ENCODE measurements at places on chromosomes 3 and 15.
A peak's percentile ranks its signal among the peaks of the same experiment; 100 is the strongest.

DNA sequence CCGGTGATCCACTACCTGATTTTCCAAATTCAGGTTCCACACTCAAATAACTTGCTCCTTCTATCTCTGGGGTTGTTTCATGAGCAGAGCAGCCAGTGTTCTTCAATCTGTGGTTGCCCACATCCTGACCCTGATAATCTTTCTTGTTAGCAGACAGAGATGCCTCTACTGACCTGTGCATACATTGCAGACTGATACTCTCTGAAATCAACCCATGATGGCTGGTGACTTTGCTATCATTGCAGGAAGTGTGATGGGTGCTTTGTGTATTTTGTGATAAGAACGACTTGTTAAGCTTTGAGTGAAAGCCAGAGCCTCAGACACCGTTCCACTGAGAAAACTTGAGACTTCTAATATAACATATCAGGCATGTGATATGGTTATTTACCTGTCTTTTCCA, 39.9 kb downstream of the GATM start:
- no peak overlapping the region for H3K27ac ChIP-seq
- no peak overlapping the region for H3K4me3 ChIP-seq
- no peaks in the 10 kb centered on the region for H3K36me3 ChIP-seq
- no peaks in the 10 kb centered on the region for H3K27me3 ChIP-seq

GRCh38 chr15:32636410-32636809, 5.1 kb upstream of the SCG5 start:
- DNase-seq = no peak
- no peaks in the 10 kb centered on the region for H3K27me3 ChIP-seq
- no peaks in the 10 kb centered on the region for H3K36me3 ChIP-seq
- H3K27ac ChIP-seq = no peak overlapping the region

GRCh38 chr3:136136454-136136853, 59.7 kb downstream of the MSL2 start:
- no peaks in the 10 kb centered on the region for H3K27me3 ChIP-seq
- no peaks in the 10 kb centered on the region for H3K36me3 ChIP-seq
- H3K4me3 ChIP-seq = no peak overlapping the region
- H3K4me1 ChIP-seq = no peaks in the 10 kb centered on the region
- H3K27ac ChIP-seq = no peak overlapping the region

DNA sequence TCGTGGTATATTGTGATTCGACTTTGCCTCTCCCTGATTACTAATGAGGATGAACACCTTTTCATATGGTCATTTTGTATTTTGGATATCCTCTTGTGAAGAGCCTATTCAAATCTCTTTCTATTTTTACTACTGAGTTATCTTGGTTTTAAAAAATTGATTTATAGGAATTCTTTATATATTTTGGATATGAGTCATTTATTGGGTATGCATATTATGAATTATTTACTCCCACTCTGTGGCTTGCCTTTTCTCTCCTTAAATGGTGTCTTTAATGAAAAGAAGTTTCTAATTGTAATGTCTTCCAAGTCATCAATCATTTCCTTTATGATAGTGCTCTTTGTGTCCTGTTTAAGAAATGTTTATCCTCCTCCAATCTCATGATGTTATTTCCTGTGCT, 191.5 kb upstream of the DPH6 start:
- no peak overlapping the region for H3K4me3 ChIP-seq
- H3K36me3 ChIP-seq = no peaks in the 10 kb centered on the region
- no peaks in the 10 kb centered on the region for H3K4me1 ChIP-seq
- no peak overlapping the region for H3K27ac ChIP-seq

DNA sequence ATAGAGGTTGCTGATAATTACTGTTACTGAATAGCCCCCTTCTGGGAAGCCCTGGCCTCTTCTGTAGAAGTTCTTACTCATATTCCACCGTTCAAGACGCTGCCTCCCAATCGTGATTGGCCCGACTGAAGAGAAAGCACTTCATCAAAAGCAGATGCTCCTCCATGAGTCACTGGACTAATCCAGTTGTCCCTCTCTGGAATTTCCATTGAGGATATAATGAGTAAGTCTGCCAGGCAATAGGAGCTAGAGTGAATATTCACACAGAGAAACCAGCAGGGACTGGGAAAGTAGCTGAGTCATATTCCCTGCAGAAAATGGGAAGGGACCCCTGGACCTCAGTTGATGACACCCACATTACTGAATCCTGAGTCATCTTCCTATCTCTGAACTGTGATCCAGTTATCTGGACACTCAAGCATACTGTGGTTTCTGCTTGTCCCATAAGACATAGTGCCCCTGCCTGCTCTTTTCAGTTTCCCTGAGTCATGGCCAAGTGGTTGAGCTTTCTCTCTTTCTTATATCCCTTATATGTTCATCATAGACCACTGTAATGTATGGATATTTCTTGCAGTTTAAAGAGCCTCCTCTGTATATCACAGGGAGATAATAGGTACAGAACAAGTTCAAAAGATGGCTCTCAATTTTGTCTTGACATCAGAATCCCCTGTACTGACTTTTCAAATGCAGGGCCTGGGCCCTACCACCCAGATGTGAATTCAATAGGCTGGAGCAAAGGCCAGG, 151.2 kb upstream of the CDIN1 start:
- no peaks in the 10 kb centered on the region for H3K27me3 ChIP-seq
- peak; percentile 5 for DNase-seq

- no peak overlapping the region for H3K4me3 ChIP-seq
- H3K36me3 ChIP-seq = no peaks in the 10 kb centered on the region
- H3K27ac ChIP-seq = no peak overlapping the region
- H3K4me1 ChIP-seq = no peaks in the 10 kb centered on the region
Observed at GRCh38 chr3:58706395-58707167, 40.0 kb upstream of the FAM3D start.

- no peaks in the 10 kb centered on the region for H3K36me3 ChIP-seq
- DNase-seq = no peak
- H3K4me1 ChIP-seq = no peaks in the 10 kb centered on the region
- H3K27me3 ChIP-seq = no peaks in the 10 kb centered on the region
- no peak overlapping the region for H3K4me3 ChIP-seq
Observed at GRCh38 chr3:33231756-33232465, 13.3 kb upstream of the SUSD5 start.

DNA sequence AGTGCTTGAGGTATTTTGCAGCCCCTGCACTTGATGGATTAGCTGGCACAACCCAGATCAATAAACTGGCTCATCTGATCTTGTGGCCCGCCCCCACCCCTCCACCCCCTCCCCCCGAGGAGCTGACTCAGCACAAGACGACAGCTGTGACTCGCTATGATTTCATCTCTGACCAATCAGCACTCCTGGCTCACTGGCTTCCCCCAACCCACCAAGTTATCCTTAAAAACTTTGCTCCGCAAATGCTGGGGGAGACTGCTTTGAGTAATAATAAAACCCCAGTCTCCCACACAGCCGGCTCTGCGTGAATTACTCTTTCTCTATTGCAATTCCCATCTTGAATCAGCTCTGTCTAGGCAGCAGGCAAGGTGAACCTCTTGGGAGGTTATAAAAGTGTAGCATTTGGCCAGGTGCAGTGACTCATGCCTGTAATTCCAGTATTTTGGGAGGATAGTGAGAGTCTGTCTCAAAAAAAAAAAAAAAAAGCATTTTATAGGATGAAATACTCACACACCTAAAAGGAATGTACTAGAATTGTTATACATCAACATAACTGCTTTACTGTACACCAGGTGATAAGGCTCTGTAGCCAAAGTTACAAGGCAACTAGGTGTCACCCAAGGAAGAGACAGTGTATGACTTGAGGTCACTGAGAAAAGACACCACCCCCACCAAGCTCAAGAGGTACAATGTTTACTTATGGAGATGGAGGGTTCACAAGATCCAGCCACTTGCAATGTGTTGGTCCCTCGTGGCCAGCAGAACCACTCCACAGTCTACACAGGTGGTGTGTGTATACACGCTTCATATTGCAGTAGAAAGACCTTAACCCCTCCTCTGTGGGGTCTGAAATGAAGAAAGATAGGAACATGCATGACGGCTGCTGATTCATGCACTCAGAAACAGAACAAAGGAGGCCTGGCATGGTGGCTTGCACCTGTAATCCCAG, 8.6 kb downstream of the ZNF445 start:
- no peaks in the 10 kb centered on the region for H3K27me3 ChIP-seq
- H3K4me1 ChIP-seq = no peaks in the 10 kb centered on the region
- DNase-seq = no peak
- no peak overlapping the region for H3K4me3 ChIP-seq

GRCh38 chr15:66993874-66994696, 71.3 kb upstream of the SMAD3 start:
- no peak overlapping the region for H3K27ac ChIP-seq
- no peak for DNase-seq
- H3K4me3 ChIP-seq = no peak overlapping the region
- H3K27me3 ChIP-seq = no peaks in the 10 kb centered on the region
- H3K36me3 ChIP-seq = no peaks in the 10 kb centered on the region

DNA sequence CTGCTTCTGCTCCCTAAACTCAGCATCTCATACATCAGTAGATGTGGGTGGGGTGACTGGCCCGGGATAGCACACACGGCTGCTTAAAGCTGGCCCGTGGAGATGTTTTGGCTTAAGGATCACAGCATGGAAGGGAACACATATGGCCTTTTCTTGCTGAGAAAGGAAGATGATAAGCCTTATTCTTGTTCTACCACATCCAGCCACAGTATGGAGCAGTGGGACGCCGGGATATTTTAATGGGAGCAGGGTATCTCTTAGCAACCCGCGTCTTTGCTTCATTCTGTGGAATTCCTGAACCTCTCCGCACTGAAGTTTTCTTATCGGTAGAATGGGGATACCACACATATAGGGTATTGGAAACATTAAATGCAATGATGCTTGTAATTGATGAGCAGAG, 94.1 kb upstream of the PROK2 start:
- H3K4me3 ChIP-seq = no peak overlapping the region
- H3K27me3 ChIP-seq = no peaks in the 10 kb centered on the region
- H3K27ac ChIP-seq = no peak overlapping the region

GRCh38 chr3:43364926-43365325, 78.6 kb downstream of the SNRK start:
- no peak overlapping the region for H3K4me3 ChIP-seq
- H3K36me3 ChIP-seq = no peaks in the 10 kb centered on the region
- no peaks in the 10 kb centered on the region for H3K4me1 ChIP-seq
- DNase-seq = no peak
- no peaks in the 10 kb centered on the region for H3K27me3 ChIP-seq

DNA sequence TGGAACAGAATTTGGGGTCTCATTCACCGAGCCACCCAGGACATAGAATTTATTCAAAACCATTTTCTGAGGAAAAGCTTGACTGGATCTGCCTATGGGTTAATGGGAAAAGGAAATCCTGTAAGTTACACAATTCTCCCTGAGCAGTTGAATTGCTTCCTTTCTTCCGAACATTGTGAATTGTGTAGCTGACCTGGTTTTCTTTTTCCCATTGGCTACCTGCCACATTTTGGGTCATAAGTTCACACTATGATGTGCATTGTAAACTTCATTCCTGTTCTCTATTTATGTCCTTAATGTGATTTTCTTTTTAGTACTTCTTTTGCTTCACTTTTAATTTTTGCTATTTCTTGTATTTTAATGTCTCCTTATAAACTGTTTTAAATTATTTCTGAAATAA, 386.0 kb upstream of the LRRC3B start:
- H3K4me3 ChIP-seq = no peak overlapping the region
- H3K27ac ChIP-seq = no peak overlapping the region
- H3K36me3 ChIP-seq = no peaks in the 10 kb centered on the region
- H3K27me3 ChIP-seq = no peaks in the 10 kb centered on the region
- H3K4me1 ChIP-seq = no peaks in the 10 kb centered on the region

DNA sequence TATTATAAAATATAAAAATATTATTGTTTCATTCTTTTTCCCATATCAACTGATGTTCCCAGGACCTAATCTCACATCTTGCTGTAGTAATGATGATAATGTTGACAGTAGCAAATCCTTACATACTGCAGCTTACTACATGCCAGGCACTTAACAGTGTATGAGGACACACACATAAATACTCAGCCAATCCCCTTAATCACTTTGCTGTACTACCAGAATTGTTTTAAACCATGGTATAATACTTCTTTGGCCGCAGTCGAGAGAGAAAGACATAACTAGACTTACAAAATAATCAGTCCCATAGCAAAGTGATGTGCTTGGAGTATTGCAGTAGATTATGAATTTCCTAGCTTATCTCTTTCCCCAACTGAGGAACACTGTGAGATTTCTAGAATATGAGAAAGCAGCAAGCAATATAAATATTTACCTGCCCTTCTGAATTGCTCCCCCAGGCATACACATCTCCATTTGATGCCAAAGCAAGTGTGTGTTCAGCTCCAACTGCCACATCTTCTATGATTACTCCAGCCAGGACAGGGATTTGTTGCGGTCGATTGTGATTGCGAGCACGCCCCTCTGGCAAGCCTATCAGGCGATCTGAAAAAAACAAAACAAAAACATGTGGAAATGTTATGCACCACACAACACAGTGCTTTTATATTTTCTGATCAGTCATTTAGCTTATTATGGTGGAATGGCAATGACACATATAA, 33.0 kb downstream of the FBXL22 start:
- DNase-seq = no peak
- peaks cover 5% of the 10 kb centered on the region for H3K4me1 ChIP-seq
- H3K27ac ChIP-seq = peak overlapping the region; percentile 75
- peaks cover 10% of the 10 kb centered on the region for H3K36me3 ChIP-seq

DNA sequence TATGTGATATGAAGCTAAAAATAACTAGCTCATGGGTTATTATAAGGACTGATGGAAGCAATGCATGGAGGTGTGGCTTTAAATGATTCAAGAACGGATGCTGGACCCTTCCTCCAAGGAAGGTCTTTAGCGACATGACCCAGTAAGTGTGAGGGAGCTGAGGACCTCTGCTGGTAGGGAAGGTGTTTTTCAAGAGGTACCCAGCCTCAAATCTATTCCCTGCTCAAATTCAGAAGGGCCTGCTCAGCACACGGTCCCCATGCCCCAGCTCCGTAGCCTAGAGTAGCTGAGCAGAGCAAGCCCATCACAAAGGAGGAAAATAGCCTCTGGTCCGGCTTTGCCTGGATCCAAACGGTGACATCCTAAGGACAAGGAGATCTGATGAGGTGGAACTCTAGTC, 266.2 kb upstream of the IGF1R start:
- H3K27me3 ChIP-seq = no peaks in the 10 kb centered on the region
- no peak overlapping the region for H3K27ac ChIP-seq
- H3K4me3 ChIP-seq = no peak overlapping the region
- H3K4me1 ChIP-seq = no peaks in the 10 kb centered on the region
- H3K36me3 ChIP-seq = no peaks in the 10 kb centered on the region

- no peak for DNase-seq
- H3K4me3 ChIP-seq = no peak overlapping the region
- no peaks in the 10 kb centered on the region for H3K4me1 ChIP-seq
- H3K27me3 ChIP-seq = no peaks in the 10 kb centered on the region
Observed at GRCh38 chr3:117699058-117699457, 989.5 kb downstream of the TUSC7 start.

GRCh38 chr3:13574798-13575451, 26.0 kb downstream of the FBLN2 start:
- H3K27me3 ChIP-seq = no peaks in the 10 kb centered on the region
- H3K36me3 ChIP-seq = no peaks in the 10 kb centered on the region
- H3K27ac ChIP-seq = no peak overlapping the region
- no peak overlapping the region for H3K4me3 ChIP-seq
- no peak for DNase-seq

- peaks cover 30% of the 10 kb centered on the region for H3K4me1 ChIP-seq
- no peaks in the 10 kb centered on the region for H3K27me3 ChIP-seq
- DNase-seq = no peak
- H3K27ac ChIP-seq = no peak overlapping the region
- no peak overlapping the region for H3K4me3 ChIP-seq
- no peaks in the 10 kb centered on the region for H3K36me3 ChIP-seq
Observed at GRCh38 chr3:42164656-42165055, 73.5 kb downstream of the TRAK1 start.
